Glomerular endothelial cell (primary cell): ENCODE measurements at places on chromosomes 2 and 18. TPM values are rescaled to one million over a fixed set of nuclear protein-coding genes. Genes with fewer than 3 reads are reported as not detected.

LRATD1 gene
- 9.7 and 17.1 TPM in 2 replicates for total RNA-seq

C2orf80 gene
- total RNA-seq = not detected in 2 replicates

DNAJC27 gene
- total RNA-seq = 2.2 and 2.3 TPM in 2 replicates

ALPP gene
- total RNA-seq = not detected in 2 replicates

MALL gene
- 94.9 and 197 TPM in 2 replicates for total RNA-seq

CABLES1 gene
- total RNA-seq = 51.2 and 69.3 TPM in 2 replicates

CMPK2 gene
- total RNA-seq = 6.2 and 36.6 TPM in 2 replicates
